ENCODE measurements at places on chromosomes 4 and X.

- DNase-seq: no peak
Measured at GRCh38 chr4:13289391-13289790, 194.7 kb downstream of the RAB28 start.

DNA sequence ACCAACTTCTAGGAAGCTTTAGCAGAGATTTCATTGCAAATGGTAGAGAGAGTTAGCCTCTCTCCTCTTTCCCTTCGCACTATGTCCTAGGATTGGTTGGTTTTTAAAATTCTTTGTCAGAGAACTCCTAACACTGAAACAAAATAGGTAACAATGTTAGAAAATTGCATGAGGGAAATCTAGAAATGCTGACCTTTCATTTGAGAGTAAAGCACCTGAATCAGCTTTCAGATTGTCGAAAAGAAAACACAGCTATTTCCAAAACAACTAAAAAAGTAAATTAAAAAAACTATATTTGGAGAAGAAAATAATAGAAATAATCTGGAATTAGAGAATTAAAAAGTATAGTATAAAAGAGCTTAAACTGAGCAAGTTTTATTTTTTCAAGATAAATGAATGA, 108.1 kb upstream of the GK2 start:
- DNase-seq: no peak

DNA sequence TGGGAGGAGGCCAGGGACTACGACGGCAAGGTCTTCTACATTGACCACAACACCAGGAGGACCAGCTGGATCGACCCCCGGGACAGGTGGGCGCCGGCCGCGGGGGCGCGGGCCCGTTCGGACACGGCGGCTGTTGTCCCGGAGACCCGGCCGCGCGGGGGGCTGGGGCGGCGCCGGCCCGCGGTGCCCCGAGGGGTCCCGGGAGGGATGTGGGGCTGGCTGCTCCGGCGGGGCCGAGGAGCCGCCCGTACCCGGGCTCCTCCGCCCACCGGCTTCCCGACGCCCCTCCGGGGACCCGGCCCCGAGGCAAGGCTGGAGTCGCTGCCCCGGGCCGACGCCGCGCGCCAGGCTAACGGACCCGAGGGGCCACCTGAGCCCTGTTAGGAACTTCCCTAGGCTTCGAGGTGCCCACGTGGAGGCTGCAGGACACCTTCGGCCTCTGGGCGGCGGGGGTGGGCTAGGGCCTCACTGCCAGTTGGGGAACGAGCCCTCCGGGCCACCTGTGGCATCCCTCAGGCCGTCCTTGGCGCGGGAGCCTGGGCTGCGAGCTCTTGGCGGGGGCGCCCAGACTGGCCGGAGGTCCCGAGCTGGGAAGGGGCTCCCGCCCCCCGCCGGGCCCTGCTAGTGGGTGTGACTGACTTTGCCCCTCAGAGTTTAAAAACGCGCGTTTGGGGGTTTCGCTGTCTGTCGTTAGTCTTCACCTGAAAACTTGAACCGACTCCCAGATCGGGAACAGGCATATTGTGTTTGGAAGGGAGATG, 660 bp downstream of the WWC2 start:
- no peak for DNase-seq

- no peak for DNase-seq
Measured at GRCh38 chr4:24640366-24640765, 56.0 kb upstream of the DHX15 start.

GRCh38 chrX:96861661-96862060, 22.0 kb upstream of the RPA4 start:
- DNase-seq: no peak

DNA sequence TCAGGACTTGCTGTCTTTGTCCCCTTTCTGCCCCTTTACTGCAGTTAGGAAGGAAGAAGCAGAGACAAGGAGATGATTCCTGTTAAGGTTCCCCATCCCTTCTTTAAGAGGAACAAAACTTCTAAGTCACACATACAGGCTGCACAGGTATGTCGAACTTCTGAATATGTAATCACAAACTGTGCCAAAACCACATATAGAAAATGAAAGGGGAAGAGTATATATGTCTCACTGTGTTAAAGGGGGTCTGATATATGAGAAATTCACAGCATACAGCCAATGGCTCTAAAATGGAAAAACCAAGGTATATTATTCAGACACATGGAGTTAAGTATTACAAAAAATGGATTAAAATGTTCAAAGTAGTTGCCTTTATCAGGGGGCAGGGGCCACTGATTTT, 11.7 kb downstream of the CFAP97 start:
- no peak for DNase-seq

GRCh38 chrX:121161501-121161933, 114.1 kb downstream of the GLUD2 start:
- no peak for DNase-seq

DNA sequence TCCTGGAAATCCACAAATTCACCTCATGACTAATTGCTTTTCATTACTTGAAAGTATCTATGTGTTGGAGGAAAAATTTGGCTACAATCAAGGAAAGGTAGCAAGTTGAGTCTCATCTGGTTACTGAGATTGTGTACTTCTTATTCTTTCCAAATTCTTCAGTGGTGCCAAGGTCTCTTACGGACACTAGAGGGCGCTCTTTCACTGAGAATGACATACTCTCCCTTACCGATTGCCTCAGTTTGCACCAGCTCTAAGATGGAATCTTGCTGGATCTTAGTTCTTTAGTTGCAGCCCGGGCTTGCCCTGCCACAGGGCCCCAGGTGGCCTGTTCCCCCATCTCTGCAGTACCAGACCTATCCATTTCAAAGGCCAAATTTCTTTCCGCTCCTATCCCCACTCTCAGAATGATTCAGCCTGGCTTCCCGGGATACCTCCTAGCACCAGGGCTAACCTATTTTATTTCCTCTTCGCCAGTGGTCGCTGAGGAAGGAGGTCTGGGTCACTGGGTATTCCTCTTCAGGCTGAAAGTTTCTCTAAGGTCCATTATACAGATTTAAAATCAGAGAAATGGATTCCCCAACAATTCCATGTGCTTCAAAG, 24.6 kb upstream of the GPR50 start:
- no peak for DNase-seq

- no peak for DNase-seq
Measured at GRCh38 chr4:86975927-86976326, 41.1 kb downstream of the AFF1 start.

GRCh38 chr4:83342476-83342875, 7.8 kb upstream of the HPSE start:
- DNase-seq: no peak

DNA sequence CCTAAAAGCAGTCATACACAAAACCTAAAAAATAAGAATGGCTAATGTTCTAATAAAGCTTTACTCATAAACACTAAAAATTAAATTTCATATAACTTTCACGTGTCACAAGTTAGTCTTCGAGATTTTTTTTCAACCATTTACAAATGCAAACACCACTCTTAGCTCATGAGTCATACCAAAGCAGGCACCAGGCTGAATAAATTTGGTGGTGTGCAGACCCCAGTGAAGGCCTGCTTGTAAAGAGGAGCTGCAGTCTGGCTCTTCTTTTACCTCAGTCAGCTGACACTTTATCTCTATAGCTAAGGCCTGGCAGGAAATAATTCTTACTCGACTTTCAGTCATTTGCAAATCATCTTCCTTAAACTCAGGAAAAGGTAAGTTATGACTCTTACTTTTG, 37.4 kb downstream of the CLOCK start:
- no peak for DNase-seq

- no peak for DNase-seq
Measured at GRCh38 chr4:159145992-159146330, 43.1 kb downstream of the RAPGEF2 start.

DNA sequence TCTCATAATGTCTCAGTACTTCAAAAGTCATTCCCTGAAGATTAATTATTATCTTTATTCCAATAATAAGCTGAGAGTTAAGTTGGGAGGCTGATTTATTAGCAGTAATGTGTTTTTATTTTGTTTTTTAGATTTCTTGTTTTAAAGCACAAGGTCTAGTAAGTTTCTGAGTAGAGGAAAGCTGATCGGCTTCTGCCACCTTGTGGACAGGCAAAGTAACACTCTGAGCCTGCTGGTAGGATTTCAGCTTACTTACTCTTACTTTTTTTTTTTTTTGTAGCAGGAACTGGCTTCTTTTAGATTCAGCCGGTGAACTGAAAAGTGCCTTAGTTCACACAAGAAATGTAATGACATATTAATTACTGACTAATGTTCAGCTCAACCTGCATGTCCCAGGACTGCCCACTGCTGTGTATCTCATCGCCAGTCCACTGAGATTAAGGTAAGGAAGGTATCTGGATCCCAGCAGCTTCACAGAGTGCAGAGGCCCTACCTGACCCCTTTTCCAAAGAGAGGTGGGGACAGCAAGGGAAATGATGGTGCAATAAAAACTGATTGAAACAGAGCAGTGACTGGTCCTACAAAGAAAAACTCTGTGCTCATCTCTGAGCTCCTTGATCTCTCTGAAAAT, 126.5 kb downstream of the ADGRA3 start:
- no peak for DNase-seq

GRCh38 chr4:76233083-76233482, 18.4 kb upstream of the FAM47E start:
- DNase-seq: no peak

GRCh38 chrX:71301195-71301924, at the start of gene ITGB1BP2:
ITGB1BP2 (plus strand) TSS chrX:71301750; CDS start chrX:71301807, 57 bp downstream.
- no peak for DNase-seq

DNA sequence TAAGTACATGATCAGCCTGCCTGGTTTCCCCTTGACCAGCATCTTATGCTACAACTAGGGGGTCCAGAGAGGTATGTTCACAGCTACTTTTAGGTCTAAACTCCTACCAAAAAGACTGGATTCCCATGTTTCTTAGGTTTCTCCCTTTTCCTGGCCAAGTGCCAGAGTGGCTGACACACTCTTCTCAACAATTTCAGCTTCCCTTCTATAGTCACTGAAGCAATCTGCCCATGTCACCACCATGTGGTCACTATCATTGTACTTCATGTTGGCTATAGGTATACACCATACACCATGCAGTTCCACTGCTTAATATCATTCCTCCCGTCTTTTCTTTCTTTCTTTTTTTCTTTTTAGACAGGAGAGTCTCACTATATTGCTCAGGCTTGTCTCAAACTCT, 66.9 kb downstream of the KLHL13 start:
- DNase-seq: no peak

- DNase-seq: no peak
Measured at GRCh38 chr4:6372649-6373525, 99.5 kb downstream of the PPP2R2C start.

DNA sequence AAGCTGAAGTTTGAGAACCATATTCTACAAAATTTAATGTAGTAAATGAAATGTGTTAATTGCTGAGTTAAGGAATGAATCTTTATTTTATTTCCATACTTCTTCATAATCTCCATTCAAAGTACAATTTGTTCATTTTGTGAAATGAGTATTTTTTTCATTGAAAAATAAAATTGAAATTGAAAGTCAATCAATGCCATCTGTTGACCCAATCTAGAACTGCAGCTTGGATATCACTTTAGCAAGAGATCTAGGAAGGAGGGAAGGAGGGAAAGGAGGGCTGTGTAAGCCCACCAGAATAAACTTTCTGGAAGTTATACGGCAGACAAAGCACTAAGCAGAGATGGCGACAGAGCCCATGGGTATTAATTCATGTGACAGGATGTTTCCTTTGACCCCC, 128.4 kb downstream of the ZMAT1 start:
- DNase-seq: no peak

DNA sequence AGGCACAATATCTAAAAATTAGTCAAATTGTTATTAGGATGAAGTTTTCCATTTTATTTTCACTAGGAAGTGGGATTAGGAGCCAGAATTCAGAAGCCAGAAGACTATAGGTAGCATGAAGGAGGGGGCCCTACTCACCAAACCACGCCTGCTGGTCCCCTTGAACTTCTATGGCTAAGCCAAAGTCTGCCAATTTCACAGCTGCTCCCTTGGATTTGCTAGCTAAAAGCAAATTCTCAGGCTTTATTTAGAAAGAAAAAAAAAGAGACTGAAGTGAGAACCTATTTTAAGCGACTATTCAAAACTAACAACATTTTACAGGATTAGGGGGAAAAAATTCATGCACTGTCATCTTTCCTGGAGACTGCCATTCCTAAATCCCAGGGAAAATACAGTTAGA, 224.3 kb downstream of the CAMK2D start:
- DNase-seq: no peak

- no peak for DNase-seq
Measured at GRCh38 chrX:12494400-12495138, 296.6 kb upstream of the PRPS2 start.

DNA sequence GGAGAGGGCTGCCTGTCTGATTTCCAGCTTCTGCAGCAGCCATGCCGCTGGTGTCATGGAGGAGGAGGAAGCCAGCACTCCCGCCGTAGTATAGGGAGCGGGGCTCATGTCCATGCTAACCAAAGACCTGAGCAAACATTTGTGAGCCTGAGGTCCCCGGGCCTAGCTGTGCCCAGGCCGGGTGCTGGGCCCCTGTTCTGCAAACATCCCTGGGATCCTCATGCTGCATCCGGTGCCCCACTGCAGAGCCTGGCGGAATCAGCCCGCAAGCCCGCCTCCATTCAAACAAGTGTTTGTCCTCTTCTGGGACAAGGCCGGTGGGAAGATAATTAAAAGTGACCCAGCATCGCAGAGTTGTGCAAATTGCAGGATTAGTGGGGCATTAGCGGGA, 106.3 kb downstream of the SORCS2 start:
- DNase-seq: no peak

GRCh38 chr4:146472404-146472803, 49.3 kb downstream of the SLC10A7 start:
- no peak for DNase-seq

Data from stimulated activated CD8-positive, alpha-beta memory T cell treated with anti-CD3 and anti-CD28 coated beads, Interleukin-15, amount 100 ng/mL, for 4 hours (primary cell).